ENCODE measurements at places on chromosomes 16 and 17.

- DNase-seq, result peak; percentile 4
Observed at GRCh38 chr16:48384520-48385252, 527 bp downstream of the SIAH1 start.

- DNase-seq, result no peak
Observed at GRCh38 chr16:55439101-55439690, 39.8 kb upstream of the MMP2 start.

GRCh38 chr16:81061871-81062608, 15.0 kb downstream of the C16orf46 start:
- no peak for DNase-seq

DNA sequence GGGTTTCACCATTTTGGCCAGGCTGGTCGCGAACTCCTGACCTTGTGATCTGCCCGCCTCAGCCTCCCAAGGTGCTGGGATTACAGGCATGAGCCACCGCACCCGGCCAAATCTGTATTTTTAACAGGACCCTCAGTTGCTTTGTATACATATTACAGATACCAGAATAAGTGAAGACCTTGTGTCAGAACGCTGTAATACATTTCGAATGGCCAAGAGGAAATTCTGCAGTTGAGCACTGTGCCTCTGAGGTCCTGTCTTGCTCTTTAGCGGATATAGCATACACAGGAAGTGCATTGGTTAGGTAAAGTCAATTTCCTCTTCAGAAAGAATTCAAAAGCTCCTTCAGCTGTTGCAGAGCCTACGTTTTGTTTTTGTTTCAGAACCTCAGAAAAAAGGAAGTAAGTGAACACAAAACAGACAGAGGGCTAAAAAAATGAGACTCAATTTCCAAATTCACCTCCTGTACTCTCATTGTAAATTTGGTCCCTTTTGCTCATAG, 15.7 kb downstream of the CRLF3 start:
- no peak for DNase-seq

- DNase-seq, result peak; percentile 62
Observed at GRCh38 chr16:79089735-79090284, 510.7 kb downstream of the MAF start.

GRCh38 chr17:81494626-81495377, 17.8 kb downstream of the ACTG1 start:
- no peak for DNase-seq

DNA sequence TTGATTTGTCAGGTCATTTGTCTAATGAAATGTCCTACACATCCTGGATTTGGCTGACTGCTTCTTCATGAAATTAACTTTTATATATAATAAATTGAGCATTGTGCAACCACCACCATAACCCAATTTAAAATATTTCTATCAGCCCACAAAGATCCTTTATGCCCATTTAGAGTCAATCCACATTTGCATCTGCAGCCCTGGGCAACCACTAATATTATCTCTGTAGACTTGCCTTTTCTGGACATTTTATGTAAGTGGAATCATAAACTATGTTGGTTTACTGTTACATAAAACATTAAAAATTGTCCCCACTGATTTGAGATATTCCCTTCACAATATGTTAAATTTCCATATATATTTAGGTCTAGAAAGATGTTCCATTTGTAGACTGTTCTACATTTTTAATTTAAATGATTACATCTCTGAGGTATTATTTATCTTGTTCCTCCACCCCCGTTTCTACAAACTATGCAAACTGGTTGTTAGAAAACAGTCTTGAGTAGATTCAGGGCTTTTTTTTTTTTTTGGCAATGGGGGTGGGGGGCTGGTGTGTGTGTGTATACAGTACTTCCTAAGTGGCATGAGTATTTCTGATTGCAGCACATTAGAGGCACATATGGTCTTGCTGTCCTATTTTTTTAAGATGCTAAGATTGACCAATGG, 16.7 kb downstream of the RFWD3 start:
- DNase-seq, result no peak

GRCh38 chr17:5281814-5282641, at the start of gene RABEP1:
TSS of gene RABEP1 (plus strand) at chr17:5282284. CDS start at chr17:5282487, 203 bp downstream.
- peak; percentile 91 for DNase-seq

DNA sequence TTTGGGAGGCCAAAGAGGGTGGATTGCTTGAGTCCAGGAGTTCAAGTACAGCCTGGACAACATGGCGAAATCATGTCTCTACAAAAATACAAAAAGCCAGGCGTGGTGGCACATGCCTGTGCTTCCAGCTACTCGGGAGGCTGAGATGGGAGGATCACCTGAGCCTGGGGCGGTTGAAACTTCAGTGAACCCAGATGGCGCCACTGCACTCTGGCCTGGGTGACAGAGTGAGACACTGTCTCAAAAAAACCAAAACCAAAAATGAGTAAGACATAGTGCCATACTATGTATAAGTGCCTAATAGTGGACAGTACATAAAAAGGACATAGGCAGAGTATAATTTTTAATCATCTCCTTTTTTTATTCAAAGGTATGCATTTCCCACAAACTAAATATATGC, 4.0 kb downstream of the CTC1 start:
- DNase-seq, result no peak

GRCh38 chr17:20975566-20975965, 67.2 kb downstream of the USP22 start:
- DNase-seq, result no peak

- no peak for DNase-seq
Observed at GRCh38 chr16:8109510-8110369, 480.6 kb downstream of the TMEM114 start.

GRCh38 chr16:6374821-6375220, 957.8 kb upstream of the RBFOX1 start:
- DNase-seq, result no peak

DNA sequence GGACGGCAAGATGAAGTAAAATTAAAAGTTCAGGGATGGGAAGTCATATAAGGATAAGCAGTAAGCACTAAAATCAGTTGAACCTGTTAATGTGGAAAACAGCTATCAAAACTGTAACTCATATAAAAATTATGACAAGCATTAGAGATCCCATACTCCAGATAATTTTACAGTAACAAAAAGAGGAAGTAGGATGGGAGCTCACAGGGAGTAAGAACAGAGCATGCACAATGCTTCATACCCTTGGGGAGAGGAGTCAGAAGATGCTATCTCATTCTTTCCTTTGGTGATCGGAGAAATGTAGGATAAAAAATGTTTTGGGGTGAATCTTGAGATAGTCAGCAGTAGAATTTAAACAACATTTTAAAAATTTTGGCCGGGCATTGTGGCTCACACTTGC, 164.7 kb upstream of the CACNG5 start:
- DNase-seq, result no peak

DNA sequence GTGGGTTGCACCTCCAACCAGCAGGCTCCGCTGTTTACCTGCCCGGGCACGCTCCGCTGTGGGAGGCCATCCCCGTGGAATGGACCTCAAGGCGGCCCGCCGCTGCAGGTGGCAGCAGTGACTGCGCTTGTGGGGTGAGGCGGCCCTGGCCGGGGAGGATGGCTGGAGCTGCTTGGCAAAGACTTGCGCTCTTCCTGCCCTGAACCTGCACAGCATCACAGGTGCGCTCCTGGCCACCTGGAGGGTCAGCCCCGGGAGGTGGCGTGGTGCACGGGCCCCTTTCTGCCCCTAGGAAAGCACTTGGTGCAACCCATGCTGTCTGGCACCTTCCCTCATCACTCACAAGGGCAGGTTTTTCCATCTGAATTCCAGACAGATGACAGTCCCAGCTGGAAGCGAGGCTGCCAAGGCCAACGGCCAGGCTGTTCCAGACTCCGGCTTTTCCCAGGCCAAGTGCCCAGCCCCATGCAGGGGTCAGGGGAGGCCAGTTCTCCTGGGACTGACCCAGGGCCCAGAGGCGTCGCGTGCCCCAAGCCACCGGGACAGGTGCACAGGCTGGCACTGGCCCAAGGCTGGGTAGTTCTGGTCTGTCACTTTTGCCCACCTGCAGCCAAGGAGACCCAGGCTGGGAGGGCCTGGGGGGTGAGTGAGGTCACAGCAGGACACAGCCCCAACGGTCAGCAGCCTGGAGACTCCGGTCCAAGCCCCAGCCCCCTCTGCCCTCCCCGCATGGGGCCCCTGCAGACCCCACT, 13.3 kb downstream of the UTS2R start:
- DNase-seq, result no peak

- DNase-seq, result no peak
Observed at GRCh38 chr16:53219795-53220454, 165.1 kb downstream of the CHD9 start.

GRCh38 chr16:54059319-54059718, 227.3 kb downstream of the IRX3 start:
- DNase-seq, result no peak

- no peak for DNase-seq
Observed at GRCh38 chr16:63361032-63361624, 1324.9 kb upstream of the CDH8 start.

GRCh38 chr16:53817812-53818550, 114.0 kb downstream of the FTO start:
- no peak for DNase-seq

DNA sequence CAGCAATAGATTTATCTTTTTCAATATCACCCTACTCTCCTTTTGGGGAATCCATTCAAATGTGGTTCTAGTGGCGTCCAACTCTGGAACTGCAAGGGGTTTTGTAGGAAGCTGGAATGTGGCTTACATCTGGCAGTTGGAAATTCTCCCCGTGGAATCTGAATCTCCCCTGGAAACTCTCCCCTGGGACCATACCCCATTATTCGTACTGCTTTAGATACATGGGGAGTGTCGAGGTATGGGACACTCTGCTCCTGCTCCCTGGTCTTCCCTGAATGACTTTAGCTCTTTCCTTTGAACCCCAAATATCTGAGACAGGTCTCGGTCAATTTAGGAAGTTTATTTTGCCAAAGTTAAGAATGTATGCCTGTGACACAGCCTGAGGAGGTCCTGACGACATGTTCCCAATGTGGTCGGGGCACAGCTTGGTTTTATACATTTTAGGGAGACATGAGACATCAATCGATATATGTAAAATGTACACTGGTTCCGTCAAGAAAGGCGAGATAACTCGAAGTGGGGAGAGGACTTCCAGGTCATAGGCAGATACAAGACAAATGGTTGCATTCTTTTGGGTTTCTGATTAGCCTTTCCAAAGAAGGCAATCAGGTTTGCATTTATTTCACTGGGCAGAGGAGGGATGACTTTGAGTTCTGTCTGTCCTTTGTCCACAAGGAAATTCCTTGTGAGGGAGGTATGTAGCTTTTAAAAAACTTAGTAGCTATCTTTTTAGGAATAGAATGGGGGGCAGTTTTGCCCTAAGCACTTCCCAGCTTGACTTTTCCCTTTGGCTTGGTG, 89.1 kb upstream of the CORO6 start:
- DNase-seq, result no peak

DNA sequence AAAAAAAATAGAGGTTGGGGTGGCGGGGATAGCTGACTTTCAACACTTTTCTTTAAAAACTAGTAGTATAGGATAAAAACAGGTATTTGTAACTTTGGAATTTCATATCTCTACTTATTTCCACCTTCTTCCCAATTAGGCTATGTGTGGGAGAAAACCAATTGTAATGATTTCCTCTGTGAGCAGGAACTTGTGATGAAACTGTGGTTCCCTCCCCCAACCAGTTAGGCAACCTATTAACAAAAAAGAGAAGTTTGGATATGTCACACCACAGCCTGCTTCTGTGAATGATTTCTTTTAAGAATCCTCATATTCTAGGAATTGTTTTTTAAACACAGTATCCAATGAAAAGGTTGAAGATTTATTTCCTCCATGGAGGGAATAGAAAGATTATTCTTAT, 1.9 kb downstream of the IGSF6 start:
- DNase-seq, result no peak

- DNase-seq, result no peak
Observed at GRCh38 chr17:67557052-67557845, 160.5 kb upstream of the NOL11 start.

DNA sequence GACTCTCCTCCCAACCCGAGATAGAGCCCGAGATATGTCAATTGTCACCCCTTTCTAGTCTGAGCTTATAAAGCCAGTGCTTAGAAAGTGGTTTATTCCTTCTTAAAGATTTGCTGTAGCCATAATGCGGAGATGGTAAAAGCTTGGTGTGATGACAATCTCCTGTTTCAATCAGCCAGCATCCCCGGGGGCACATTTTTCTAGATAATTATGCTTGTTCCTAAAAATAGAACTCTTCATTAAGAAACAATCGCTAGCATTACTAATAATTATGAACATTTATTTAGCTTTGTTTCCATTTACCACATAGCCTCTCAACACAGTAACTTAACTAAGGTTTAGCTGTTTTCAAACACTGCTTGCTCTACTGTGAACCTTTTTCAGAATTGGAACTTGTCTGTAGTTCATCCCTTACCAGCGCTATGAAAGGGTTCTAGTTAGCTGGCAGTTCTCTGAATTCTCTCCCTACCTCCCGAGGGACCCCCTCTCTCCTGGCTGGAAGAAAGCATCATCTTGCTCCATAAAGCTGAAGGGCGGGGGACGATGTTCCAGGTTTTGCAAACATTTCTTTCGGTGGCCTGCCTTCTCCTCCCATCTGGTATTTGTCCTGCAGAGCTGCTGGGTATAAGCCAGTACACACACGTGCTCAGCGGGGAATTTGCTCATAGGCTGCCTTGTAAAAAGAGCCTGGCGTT, 922 bp upstream of the MRPL58 start:
- no peak for DNase-seq

DNA sequence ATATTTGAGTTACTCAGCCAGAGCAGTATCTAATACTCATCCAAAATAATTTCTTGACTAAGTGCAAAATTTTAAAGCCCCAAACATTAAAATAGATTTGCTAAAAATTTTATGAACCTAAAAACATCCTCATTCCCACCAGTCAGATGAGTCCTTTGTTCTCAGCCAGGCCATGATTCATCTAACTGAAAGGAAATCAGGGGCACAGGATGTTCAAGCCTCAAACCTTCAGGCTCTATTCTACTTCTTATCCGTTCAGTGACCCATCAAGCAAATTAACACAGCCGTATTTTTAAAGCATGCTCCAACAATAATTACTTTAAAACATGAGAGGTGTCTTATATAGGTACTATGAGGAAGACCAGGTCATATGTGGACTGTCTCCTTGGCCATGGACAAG, 176.5 kb upstream of the MON1B start:
- DNase-seq, result no peak

DNA sequence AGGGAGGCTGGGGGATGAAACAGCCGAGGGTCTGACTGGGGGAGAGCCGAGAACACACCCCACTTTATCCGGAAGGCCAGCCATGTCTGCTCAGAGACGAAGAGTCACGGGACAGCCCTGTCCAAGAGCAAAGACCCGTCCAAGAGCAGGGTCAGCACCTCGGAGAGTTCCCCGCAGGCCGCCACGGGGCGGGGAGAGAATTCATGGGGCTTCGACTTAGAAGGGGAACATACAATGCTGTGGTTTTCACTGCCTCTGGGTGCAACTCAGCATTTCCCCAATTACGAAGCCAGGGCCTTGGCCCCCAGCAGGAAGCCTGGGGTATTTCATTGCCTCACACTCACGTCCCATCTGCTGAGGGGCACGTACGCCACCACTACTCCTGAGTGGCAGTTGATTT, 59.3 kb downstream of the JPH3 start:
- DNase-seq, result no peak

- DNase-seq, result no peak
Observed at GRCh38 chr17:33385713-33386112, 92.6 kb upstream of the ASIC2 start.

DNA sequence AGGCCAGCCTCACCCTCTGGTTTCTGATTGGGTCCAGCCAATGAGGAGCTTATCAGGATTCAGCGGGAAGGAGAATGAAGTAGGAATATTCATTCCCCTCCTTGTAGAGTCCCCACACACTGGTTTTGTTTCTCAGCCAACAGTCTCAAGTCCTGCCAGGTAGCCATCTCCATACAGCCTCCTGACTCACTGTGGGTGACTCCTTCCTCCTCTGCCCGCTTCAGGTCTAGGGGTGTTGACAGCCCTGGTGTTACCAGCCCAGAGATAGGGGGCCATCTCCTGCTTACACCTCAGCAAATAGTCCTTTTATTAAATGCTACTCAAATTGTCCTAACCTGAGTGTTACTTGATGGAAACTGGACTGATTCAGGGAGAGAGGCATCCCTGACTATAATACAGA, 4.0 kb upstream of the MFAP4 start:
- DNase-seq, result no peak

All from activated CD4-positive, alpha-beta T cell treated with anti-CD3 and anti-CD28 coated beads, Interleukin-2, amount 50 U/mL, for 24 hours (primary cell).